ENCODE measurements at places on chromosomes 4 and X.
A peak's percentile ranks its signal among the peaks of the same experiment; 100 is the strongest.

GRCh38 chrX:110987292-110987691 is 108.7 kb upstream of the PAK3 start:
- DNase-seq: no peak

DNA sequence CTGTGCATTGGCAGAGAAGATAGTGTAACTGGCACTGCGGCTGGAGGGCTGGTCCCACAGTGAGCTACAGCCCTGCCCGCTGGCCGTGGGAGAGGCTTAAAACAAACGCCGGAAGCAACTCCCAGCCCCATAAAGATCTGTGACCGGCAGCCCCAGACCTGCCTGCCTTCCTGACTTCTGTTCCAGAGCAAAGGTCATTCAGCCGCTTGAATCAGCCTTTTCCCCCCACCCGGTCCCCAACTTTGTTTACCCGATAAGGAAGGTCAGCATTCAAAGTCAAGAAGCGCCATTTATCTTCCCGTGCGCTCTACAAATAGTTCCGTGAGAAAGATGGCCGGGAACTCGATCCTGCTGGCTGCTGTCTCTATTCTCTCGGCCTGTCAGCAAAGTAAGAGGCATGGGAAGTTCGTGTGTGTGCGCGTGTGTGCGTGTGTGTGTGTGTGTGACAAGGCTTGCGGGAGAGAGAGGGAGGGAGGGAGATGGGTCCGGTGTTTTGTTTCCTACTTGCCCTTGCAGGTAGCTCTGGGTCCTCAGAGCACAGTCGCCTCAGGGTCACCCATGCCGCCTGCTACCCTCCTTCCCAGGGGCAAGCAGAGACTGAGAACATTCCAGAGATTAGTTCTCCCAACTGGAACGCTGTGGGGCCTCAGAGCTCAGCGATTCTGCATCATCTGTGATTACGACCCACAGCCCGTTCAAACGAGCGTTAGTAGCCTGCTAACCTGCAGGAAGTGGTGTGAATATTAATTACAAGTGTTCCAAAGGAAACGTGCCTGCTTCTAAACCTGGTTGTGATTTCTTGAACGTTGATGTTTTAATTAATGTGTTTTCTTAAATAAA is at the start of gene MGST2:
MGST2 (plus strand) TSS at position 130 of the 840 bp plus-strand sequence; CDS start at position 331, 201 bp downstream.
- peak; percentile 80 for DNase-seq

DNA sequence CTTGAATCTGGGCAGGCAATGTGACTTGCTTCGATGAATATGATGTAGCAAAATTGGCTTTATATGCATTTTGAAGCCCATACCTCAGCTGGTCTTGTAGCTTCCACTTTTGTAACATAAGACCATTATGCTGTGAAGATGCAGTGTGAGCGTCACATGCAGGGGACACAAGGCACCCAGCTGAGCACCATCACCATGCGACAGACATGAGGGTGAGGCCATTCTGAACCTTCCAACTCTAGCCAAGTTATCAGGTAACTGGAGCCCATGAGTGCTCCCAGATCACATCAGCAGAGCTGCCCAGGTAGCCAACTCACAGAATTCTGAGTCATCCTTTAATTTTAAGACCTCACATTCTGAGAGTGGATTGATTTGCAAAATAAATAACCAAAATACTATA is 705.9 kb downstream of the FSTL5 start:
- DNase-seq: no peak

GRCh38 chr4:5952975-5953951 is 60.4 kb upstream of the CRMP1 start:
- no peak for DNase-seq

GRCh38 chrX:110087485-110088356 is 84.8 kb downstream of the TMEM164 start:
- DNase-seq: no peak

DNA sequence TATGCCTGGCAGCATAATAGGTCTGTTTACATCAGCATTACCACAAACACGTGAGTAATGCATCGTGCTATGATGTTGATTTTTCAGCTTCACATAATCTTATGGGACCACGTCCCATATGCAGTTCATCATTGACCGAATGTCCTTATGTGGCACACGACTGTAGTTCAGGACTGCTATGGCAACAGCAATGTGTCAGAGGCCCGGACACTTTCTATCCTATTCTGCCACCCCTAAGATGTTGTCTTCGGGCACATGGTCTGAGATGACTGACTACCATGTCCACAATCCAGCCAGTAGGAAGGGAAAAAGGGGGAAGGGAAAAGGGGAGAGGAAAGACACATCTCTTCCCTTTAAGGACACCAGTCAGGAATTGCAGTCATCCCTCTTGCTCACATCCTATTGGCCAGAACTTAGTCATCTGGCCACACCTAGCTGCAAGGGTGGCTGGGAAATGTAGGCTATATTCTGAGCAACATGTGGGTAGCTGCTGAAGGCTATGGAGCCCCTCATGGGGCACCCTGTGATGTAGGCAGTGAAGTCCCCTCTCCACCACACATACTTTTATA is 196.0 kb upstream of the RBPJ start:
- DNase-seq: no peak

DNA sequence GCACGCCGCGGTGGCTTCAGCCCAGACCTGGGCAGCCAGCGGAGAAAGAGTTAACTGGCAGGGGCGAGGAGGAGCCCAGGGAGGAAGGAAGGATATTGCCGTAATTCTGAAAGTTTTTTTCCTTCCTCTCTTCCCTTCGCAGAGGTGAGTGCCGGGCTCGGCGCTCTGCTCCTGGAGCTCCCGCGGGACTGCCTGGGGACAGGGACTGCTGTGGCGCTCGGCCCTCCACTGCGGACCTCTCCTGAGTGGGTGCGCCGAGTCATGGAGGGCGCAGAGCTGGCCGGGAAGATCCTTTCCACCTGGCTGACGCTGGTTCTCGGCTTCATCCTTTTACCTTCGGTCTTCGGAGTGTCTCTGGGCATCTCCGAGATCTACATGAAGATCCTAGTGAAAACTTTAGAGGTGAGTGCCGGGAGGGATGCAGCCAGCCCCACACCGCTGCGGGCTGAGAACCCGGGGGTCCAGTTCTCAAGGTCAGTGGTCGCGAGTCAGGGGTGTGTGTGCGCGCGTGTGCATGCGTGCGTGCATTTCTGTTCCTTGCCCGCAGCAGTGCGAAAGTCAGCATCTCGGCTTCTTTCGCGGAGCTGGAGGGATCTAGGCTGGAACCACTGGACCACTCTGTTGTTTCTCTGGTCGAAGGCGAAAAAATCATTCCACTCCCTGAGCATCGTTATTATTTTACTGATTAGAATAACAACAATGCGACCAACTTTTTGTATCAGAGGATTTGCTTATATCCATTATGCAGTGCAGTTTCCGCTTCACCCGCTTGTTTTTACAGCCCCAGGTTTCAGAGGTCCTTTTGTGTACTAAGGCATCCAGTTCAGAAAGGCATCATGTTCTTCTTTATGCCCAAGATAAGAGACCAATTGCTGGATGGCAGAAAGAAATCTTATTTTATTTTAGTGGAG is 709 bp downstream of the GPAT3 start:
- no peak for DNase-seq

GRCh38 chr4:55468724-55469123 is 73.0 kb downstream of the TMEM165 start:
- DNase-seq: no peak

GRCh38 chr4:104470770-104471169 is 23.9 kb downstream of the CXXC4 start:
- DNase-seq: no peak

DNA sequence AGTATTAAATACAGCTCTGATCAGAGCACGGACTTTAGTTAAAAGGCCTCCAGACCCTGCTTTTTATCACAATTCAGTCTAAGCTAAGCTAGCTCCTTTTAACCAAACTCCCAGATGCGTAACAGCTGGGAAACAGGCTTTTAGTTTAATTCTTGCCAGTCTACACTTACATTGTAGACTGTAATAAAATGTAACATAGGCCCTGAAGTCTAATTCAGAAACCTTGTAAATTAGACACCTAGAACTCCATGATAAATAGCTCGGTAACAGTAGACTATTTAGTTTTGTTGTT is 20.1 kb downstream of the FBXO8 start:
- no peak for DNase-seq

- peak; percentile 87 for DNase-seq
Observed at GRCh38 chrX:102651242-102652011, at the start of gene GPRASP1. TSS of gene GPRASP1 (plus strand) at chrX:102651483. CDS start at chrX:102653914, 2,431 bp downstream.

DNA sequence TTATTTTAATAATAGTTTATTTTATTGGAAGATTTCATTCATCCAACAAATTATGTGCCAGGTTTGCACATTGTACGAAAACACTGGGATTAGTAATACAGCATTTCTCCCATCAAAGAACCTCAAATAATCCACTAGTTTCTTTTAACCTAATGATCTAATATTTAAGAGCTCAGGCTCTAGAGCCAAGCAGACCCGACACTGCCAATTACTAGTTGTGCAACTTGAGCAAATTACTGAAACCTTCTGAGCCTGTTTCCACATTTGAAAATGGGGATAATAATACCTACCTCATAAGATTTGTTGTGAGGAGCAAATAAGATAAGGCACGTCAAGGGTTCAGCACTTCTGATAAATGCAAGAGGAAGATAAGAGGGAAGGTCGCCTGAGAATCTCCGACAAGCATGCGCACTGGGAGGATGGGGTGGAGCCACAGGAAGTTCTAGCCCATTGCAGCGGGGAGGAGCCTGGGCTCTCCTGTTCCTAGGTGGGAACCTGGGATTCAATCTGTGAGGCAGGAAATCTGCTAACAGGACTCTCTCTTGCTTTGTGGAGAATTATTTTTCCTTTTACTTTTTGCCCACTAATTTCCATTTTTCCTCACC is 141.5 kb upstream of the SMAD1 start:
- no peak for DNase-seq

- no peak for DNase-seq
Observed at GRCh38 chr4:7227008-7227407, 34.7 kb downstream of the SORCS2 start.

GRCh38 chr4:86099348-86099747 is 260.5 kb downstream of the MAPK10 start:
- no peak for DNase-seq

- DNase-seq: no peak
Observed at GRCh38 chr4:32022071-32022470, 1301.9 kb downstream of the PCDH7 start.

GRCh38 chrX:70096052-70096451 is 33.8 kb downstream of the OTUD6A start:
- DNase-seq: no peak

DNA sequence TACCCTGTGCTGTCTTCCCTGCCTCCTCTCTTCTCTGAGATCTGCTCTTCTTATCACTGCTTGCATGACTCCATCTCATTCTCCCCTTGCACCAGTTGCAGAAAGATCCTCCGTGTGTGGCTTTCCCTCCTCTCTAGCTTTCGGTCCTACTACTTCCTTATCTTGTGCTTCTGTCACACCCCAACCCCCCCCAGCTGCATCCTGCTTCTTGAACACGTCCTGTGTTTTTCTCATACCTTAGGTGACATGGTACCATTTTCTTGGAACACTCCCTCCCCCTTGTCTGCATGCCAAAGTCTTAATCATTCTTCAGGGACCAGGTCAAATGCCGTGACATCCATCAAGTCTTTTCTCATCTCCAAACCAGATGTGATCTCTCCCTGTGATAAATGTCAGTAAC is 46.4 kb downstream of the FHL1 start:
- DNase-seq: no peak

GRCh38 chr4:143199503-143199902 is 14.8 kb downstream of the USP38 start:
- DNase-seq: no peak

DNA sequence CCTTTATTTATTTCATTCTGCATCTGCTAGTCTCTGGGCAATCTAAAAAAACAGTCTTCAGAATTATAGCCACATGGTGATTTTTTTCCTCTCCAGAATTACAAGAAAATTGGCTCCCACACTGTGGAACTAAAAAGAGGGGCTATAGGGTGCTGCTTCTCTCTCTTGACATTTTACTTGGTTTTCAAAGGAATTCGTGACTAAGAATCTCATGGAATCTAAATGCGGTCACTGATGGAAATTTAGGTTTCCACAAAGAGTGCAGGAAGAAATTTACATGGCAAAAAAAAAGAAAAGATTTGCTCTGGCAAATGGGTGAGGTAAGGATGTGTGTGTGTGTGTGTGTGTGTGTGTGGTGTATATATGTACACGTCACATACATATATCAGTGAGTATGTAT is 10.2 kb downstream of the ATXN3L start:
- no peak for DNase-seq

- no peak for DNase-seq
Observed at GRCh38 chrX:104641176-104641575, 75.2 kb downstream of the IL1RAPL2 start.

GRCh38 chrX:9503261-9503660 is 38.4 kb downstream of the TBL1X start:
- DNase-seq: no peak

- no peak for DNase-seq
Observed at GRCh38 chrX:53265771-53266574, 15.4 kb downstream of the IQSEC2 start.

- DNase-seq: no peak
Observed at GRCh38 chr4:112411781-112412550, 104.0 kb downstream of the NEUROG2 start.

GRCh38 chrX:79452881-79453280 is 85.7 kb upstream of the ITM2A start:
- no peak for DNase-seq

DNA sequence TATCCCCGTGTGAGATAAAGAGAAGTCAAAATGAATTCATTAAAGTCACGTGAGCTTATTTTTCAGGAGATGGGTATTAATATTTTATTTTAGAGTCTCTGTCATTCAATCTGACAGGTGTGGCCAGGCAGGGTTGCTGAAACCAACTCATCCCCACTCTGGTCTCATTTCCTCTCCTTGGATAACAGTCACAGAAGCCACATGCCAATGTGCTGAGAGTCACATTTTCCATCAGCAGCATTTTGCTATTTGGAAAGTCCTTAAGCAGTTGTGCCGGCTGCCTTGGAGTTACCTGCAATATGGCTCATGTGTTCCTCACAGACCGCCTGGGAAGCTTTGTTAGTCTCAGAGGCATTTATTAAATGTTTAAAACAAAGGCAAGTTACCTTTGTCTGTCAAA is 302.3 kb downstream of the DCHS2 start:
- no peak for DNase-seq

DNA sequence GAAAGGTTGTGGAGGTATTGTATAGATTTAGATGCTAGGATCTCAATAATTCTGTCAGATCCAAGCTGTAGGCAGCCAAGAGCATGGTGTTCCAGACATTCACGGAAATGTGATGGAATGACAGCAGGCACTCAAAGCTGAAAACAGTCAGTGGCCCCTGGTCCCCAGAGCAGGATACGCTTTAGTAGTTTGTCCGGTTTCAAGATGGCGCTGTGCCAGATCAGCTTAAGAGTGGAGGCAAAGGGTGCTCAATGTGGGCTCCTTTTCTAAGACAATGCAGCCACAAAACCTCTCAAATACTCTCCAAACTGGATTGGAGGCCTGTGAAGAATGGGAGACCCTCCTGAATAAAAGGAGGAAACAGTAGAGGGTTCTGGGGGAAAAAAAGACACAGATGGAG is 291.2 kb upstream of the HS3ST1 start:
- DNase-seq: no peak

- peak; percentile 42 for DNase-seq
Observed at GRCh38 chrX:150899191-150899757, 806 bp upstream of the CD99L2 start.

DNA sequence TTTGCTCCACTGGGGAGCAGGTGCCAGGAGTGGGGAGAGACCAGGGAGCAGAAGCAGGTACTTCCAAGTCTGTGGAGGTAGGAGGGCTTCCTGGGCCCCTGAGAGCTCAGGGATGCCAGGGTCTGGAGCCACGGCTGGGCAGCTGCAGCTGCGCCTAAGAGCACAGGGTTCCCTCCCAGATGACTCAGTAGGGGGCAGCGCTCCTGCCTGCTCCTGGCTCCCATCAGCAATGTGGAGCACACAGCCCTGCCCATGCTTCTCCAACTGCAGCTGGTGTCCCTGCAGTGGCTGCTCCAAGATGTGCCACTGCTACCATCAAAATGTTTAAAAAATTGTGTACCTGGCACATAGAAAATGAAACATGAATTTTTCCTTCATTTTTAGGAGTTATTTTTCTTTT is 1028.2 kb downstream of the PCDH7 start:
- DNase-seq: no peak
